ENCODE measurements at places on chromosomes 2 and 18.

DNA sequence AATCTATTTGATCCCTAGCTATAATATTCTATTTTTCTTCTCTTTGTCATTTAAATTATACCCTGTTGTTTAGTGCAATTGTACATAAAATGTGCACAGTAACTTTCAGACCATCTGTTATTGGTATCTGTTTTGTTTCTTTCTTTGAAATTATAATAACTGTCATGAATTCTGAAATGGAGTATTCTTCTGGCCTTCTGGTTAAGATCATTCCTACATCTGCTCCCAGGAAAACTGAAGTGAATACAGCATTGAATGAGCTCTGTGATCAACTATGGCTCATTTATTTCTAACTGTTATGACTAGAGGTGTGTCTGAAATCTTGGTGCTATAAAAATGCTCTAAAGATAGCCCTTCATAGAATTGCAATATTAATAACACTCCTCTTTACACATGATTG, 788.4 kb upstream of the TMEFF2 start:
- DNase-seq: no peak

DNA sequence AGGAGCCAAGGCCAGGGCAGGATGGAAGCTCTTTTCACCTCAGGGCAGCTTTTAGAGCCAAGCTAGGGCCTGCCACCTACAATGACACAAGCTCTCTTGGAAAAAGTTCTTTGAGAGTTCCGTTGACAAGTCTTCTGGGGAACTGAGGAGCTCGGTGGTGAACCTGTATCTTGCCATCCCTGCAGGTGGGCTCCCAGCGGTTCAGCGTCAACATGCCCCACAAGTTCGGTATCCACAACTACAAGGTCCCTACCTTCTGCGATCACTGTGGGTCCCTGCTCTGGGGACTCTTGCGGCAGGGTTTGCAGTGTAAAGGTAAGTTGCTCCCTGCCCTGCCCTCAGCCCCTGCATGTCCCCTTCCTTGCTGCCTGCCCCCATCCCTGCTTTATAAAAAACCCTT, 312.8 kb upstream of the EPAS1 start:
- no peak for DNase-seq

DNA sequence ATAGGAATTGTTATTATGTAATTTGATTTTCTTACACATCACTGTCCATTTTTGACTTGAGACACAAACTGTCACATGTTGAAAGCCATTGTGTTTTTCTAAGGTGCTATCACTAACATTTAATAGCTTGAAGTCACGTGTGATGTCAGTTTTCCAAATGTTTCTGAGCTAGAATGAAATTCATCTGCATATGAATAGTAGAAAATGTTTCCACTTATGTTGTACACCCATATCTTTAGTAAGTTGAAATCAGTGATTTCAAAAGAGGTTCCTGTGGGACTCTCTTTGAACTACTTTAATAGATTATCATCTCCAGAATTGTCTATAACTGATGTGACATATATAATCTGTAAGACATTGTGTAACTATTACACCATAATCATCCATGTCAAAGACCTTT, 27.8 kb downstream of the ABCG5 start:
- no peak for DNase-seq

- no peak for DNase-seq
Measured at GRCh38 chr2:109295070-109295780, 166.2 kb downstream of the SH3RF3 start.

DNA sequence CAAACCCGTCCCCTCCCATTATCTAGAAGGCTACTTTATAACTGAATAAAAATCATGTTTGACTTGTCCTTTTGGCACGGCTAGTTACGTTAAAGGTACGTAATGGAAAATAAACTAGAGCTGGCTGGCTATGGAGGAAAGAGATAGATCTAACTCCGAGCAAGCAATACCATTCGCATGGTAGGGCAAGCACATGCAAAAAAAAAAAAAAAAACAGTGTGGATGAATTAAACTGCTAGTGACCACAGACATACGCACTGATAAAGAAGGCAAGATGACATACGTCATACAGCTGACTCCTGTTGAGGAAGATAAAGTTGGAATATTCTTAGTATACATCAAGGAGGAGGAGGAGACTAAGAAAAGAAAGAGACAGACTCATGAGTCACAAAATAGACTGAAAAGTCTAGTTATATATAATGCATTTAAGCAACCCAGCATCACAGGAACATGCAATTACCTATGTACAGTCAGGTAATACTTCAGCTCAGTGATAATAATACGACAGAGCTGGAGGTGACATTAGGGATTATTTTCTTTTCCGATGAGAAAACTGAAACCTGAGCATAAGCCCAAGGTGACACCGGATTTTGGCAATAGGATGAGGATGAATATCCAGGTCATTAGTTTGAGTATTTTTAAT, 37.9 kb upstream of the NARS1 start:
- no peak for DNase-seq

- DNase-seq: no peak
Measured at GRCh38 chr18:56516789-56517188, 121.6 kb downstream of the TXNL1 start.

All from cardiac septum (tissue), 1 donor.